T-helper 9 cell (primary cell): ENCODE measurements at places on chromosomes 6 and 20.

DNA sequence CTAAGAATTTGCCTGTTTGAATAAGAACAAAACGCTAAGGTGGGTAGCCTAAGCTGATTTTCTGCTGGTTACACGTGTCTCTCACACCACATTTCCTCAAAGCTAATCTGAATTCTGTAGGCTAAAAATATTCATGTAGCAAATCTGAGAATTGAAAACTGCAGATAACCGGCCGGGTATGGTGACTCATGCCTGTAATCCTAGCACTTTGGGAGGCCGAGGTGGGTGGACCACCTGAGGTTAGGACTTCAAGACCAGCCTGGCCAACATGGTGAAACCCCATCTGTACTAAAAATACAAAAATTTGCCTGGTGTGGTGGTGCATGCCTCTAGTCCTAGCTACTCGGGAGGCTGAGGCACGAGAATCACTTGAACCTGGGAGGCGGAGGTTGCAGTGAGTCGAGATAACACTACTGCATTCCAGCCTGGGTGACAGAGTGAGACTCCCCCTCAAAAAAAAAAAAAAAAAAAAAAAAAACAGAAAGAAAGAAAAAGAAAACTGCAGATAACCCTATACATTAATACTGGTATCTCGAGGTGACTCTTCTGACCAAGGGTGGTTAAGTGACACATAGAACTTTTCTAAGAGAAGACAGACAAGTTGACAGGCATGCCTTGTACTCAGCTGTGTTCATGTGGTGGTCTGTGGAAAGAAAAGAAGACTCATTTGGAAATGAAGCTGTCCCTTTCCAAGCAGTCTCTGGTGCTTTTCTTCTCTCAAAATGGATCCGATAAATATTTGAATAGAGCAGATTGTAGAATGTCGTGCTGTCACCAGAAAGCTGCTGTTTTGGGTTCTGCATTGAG lies 24.7 kb upstream of the ASXL1 start:
- no peak for DNase-seq

DNA sequence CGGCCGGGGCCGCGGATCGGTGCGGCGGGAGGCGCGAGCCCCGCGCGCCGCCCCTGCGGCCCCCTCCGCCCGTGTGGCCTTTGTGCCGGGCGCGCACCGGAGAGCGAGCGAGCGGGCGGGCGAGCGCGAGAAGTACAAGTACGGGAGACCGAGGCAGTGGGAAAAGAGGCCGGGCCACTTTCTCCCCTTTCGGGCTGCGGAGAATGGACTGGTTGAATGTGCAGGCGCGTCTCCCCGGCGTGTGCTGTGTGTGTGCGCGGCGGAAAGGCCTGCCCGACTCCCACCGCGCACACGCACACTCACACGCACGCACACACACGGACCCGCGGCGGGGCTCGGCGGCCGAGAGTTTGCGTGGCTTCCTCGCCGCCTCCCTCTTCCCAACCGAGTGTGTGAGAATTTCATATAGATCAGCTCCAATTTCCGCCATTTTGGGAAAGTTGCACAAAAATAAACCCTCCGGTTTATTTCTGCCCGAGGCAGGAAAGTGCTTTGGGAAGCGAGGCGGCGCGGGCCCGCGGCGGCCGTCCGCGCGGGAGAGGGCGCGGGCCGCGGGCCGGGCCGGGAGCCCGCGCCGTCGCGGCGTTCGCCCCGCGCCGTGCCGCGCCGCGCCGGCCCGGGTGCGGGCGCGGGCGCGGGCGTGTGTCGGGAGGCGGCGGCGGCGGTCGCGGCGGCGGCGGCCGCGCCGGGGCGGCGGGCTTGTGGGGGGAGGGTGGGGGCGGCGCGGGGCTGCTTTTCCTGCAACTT lies 1.1 kb downstream of the L3MBTL3 start:
- DNase-seq = peak; percentile 27

DNA sequence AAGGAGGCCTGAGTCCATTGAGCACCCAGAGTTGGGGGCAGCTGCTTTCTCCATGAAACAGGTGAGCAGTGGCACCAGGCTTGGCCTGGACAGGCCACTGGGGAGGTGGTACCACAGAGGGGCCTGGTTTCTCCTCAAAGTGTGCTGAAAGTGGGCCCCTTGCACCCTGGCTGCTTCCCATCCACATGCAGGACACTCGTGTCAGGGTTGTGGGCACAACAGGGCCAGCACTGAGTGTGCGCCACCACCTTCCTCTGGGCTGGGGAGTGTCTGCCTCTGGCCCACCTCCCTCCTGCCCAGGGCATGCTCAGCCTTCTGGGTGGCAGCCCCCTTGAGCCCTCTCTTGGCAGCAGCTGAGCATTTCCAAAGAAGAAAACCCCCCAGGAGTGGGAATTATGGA lies 5.2 kb upstream of the SLC22A1 start:
- DNase-seq = no peak

GRCh38 chr20:59400708-59401107 lies 100.3 kb downstream of the EDN3 start:
- DNase-seq = no peak

DNA sequence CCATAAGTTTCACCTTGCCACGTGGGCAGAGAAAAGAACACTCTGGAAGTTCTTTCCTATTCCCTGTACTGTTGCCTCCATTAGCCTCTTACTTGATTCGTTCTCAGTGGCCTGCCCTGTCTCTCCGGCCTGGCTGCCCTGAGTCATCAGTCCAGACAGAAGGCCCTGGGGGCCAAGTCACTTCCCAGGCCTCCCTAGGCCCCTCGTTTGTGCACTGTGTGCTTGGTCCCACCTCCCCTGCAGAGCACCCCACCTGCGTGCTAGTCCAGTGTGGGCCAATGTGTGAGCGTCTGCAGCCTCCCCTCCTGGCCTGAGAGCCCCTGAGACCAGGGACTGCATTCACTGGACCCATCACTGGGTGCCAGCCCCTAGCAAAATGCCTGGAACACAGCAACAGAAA lies 191.2 kb upstream of the RREB1 start:
- DNase-seq = no peak

DNA sequence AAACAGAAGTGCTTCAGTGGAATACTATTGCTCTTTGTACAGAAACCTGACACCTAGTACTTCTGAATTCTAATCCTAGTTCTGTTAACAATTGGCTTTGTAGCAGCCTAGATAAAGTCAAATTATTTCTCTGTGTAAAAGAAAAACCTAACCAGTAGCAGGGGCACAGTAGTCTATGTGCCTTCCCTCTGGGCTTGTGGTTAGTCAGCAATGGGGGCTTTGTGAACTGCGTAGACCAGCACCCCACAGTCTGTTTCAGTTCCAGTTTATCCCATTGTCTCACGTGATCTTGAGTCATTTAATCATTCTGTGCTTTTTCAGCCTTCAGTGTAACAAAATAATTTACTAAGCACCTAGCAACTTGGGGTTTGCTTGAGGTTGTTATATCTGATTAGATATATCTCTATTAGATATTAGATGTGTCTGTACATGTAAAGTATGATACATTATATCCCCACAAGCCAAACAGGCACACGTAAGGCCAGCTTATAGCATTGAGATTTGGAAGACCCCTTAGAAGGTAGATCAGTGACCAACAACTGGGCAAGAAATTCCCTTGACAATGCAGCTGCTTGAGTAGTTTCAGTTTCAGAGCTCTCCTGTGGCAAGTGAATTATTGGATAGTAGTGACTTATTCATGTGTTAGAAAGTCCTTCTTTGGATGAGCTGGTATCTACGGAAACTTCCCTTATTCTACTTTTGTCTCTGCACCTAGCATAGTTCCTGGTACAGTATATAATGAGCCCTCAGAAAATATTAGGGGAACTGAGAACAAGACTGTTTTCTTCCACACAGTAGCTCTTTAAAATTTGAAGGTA lies 27.9 kb upstream of the CCR6 start:
- no peak for DNase-seq

DNA sequence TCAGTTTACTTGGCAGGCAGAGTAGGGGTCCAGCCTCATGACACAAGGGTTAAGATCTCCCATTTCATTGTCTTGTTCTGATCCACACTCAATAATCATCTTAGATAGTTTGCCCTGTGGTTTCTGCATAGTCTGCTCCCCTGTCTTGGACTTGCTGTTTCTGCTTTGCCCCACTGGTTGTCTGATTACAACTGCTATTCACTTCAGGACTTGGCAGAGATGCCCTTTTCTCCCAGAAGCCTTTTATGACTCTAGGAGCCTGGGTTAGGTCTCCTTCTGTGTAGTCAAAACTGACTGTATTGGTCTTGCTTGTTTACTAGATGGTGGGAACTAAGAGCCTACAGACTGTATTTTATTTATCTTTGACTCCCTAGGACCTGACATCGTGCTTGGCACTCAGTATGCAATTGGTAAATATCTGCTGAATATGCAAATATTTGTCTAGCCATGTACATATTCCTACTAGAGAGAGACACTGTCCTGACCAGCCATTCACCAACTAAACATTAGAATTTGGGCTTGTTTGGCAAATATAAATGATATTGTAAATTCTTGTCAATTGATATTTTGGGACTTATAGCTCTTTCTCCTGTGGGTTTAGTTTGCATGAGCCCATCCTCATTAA lies 165.9 kb upstream of the KCNK16 start:
- DNase-seq = no peak

DNA sequence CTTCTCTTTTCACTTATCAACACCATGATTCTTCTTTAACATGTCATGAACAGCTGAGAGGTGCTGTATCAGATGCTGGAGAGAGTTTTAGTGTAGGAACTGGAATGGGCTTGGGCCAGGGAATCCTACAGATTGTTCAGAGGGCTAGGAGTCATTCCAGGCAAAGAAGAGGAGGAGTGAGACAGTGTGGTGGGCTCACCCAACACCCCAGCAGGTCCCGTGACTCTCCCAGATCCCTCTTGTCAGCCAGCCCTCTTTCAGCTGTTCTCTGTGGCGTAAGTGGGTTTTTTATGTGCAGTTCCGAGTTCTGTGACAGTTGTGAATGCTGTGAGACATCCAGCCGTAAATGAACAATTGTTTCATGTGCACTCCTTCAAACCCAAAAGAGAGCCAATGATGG lies 31.4 kb upstream of the CEP162 start:
- no peak for DNase-seq

DNA sequence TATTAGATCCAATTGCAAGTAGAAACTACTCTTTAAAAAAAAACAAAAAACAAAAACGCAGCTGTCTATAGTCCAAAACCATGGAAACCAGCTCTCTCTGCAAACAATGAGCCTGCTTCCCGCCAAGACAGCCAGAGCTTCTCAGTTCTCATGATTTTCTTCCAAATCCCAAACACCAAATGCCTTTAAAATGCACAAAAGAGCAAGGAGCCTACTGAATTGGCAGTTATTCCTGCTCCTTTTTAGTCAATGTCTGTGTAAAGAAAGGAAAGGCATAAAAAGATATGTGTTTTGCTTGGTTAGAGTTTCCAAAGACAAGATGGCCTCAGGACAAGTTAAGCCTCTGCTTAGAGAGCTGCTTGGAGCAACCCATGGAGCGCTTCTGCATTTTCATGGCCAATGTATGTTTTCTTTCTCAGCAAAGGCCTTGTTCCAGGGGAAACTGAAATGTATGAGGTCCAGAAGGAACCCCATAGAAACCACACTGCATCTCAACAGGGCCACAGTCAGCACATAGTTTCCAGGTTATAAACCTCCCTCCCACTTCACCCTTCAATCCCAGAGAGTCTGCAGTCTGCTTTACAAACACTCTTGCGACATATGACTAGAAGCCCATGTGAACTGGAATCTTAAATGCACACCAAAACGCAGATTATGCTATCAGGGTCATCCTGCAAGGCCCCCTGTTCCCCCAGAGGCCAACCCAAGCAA lies 209.3 kb upstream of the TAB2 start:
- no peak for DNase-seq

DNA sequence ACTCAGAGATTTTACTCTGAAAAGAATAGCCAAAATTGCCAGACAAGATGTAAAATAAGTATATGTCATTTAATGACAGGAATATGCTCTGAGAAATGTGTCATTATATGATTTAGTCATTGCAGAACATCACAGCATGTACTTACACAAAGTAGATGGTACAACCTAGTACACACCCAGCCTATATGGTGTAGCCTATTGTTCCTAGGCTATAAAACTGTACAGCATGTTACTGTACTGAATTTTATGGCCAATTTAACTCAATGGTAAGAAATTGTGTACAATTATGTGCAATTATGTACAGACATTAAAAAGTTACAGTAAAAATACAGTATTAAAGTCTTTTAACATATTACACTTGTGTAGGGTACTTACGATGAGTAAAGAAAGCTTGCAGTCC lies 311.9 kb upstream of the EPHA7 start:
- DNase-seq = no peak

DNA sequence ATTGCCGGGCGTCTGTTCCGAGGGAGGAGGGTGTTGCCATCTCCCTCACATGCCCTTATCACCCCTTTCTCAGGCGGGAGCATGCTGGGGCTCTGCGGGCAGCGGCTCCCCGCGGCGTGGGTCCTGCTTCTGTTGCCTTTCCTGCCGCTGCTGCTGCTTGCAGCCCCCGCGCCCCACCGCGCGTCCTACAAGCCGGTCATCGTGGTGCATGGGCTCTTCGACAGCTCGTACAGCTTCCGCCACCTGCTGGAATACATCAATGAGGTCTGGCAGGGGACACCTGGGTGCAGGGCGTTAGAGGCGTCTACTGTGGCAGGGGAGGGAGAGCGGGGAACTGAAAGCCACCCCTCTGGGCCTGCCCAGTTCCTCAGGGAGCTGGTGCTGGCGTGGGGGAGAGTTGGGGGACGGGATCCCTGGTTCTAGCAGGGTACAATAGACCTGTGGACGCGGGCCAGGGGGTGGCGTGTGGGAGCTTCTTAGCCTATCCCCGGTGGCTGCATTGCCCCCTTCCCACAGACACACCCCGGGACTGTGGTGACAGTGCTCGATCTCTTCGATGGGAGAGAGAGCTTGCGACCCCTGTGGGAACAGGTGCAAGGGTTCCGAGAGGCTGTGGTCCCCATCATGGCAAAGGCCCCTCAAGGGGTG lies 697 bp downstream of the PPT2 start:
- peak; percentile 46 for DNase-seq

GRCh38 chr6:134452906-134453305 lies 135.0 kb upstream of the SGK1 start:
- no peak for DNase-seq

GRCh38 chr20:38871560-38871953 lies 54.7 kb upstream of the FAM83D start:
- no peak for DNase-seq

DNA sequence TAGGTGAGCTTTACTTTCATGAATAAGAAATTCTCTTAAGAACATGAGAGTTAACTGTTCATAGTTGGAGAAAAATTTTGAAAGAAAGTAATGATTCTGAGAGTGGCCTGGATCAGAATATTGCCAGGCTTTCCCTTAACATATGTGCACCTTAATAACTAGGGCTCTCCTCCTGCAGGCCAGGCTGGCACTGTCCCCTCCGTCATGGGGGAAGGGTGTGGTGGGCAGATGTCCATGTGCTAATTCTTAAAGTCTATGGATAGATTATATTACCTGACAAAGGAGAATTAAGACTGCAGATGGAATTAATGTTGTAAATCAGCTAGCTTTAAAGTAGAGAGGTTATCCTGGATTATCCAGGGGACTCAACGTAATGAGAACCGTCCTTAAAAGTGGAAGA lies 10.9 kb upstream of the KLHL32 start:
- no peak for DNase-seq
